ENCODE measurements at places on chromosomes 11 and 22.
A peak's percentile ranks its signal among the peaks of the same experiment; 100 is the strongest.

DNA sequence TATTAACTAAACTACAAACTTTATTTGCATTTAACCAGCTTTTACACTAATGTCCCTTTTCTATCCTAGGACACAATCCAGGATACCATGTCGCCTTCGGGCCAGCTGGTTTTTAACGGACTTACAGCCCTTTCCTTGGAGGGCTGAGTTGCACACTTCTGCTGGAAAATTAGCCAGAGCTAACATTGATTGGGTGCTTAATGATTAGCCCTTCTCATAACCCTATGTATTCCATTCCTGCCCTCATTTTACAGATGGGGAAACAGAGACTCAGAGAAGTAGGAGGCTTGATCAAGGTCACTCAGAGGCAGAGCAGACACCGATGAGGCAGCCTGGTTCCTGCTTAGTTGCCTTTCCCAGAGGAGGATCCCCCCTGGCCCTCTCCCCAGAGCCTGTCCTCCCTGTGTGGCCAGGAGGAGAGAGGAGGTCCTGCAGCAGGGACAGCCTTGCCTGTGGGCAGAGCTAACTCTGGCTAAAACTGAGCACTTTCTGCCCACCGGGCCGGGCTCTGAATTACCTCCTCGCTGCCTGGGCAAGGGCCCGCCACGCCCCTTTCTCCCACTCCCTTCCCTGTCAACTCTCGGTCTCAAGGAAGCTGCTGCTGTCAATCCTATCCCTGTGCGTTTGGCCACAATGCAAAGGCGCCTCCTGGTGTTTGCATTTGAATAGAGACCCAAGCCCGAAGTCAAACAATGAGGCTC, 59.6 kb upstream of the PAX6 start:
- DNase-seq = peak; percentile 26

DNA sequence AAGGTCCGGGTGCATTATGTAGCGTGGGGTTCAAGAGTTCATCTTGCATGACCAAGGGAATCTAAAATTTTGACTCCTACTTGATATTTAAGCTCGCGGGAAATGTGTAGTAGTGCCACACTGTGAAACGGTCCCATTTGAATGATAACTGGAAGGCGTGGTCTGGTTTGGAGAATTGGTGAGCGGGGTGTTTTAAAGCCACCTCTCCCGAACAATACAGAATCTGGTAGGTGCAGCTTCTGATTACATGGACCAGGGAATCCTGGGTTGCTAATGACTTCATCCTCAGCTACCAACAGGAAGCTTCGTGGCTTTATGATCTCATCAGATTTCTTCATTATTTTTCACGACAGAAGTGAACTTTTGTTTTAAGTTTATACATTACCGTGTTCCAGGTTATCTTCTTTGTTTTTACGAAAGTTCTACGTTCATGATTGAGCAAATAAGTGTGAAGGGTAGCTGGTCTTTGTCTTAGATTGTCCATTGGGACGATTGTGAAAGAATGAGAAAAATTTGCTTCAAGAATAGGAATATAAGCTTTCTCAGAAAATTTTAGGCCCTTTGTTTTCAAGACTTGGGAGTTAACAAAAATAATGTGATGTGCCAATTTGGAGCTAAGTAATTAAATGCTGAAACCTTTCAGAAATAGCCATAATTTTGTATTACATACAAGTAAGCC, 1.7 kb downstream of the QSER1 start:
- DNase-seq = no peak

- DNase-seq = no peak
Observed at GRCh38 chr11:1864231-1864630, 11.3 kb downstream of the LSP1 start.

DNA sequence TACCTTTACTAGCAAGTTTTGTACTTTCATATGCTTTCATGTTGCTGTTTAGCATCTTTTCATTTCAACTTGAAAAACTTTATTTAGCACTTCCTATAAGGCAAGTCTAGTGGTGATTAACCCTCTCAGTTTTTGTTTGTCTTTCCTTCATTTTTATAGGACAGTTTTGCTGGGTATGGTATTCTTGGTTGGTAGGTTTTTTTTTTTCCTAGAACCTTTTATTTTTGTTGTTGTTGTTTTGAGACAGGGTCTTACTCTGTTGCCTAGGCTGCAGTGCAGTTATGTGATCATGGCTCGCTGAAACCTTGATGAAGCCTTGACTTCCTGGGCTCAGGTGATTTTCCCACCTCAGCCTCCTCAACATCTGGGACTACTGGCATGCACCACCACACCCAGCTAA, 29.9 kb upstream of the SLC5A1 start:
- DNase-seq = no peak

DNA sequence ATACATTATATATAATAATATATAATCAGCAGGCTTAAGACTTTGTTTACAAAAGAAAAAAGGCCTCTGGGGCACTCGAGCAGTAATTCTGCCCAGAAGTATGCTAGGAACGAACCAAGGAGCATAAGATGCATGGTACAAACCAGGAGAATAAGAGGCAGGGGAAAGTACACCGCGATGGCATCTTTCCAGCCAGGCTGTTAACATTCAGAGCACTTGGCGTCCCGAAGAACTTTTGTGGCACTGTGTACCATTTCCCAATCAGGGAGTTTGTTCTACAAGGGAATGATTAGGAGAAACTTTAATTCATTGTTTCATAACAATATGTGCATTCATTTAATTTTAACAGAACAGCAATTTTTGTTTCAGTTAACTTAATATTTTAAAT, 125.1 kb downstream of the WT1 start:
- DNase-seq = no peak

DNA sequence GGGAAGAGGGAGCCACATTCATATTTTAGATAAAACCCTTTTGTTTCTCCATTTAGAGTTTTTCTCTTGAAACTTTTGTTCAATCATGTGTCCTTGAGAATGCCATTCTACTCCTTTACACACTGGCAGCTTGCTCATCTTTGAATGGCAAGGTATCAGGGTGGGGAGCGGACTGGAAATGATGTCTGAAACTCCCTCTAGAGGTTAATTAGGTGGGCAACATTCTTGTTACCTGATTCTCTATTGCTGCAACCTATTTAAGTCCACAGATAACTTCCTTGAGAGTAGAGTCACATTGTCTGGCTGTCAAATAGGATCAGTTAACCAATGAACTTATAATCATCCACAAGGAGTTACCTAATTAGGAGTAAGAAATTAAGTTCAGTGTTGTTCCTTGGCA, 533.6 kb upstream of the API5 start:
- DNase-seq = no peak

DNA sequence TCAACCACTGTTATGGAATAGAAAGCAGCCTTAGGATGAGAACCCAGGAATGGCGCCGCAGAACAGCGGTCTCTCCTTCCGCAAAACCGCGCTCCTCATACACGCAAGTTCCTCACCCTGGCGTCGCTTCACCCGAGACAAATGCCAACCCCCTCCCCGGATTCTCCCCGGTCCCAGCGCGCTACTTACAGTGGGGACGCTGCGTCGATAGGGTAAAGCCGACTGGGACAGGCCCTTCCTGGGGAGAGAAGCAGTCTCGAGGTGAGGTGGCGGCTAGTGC, 287 bp downstream of the RPS13 start:
- no peak for DNase-seq

DNA sequence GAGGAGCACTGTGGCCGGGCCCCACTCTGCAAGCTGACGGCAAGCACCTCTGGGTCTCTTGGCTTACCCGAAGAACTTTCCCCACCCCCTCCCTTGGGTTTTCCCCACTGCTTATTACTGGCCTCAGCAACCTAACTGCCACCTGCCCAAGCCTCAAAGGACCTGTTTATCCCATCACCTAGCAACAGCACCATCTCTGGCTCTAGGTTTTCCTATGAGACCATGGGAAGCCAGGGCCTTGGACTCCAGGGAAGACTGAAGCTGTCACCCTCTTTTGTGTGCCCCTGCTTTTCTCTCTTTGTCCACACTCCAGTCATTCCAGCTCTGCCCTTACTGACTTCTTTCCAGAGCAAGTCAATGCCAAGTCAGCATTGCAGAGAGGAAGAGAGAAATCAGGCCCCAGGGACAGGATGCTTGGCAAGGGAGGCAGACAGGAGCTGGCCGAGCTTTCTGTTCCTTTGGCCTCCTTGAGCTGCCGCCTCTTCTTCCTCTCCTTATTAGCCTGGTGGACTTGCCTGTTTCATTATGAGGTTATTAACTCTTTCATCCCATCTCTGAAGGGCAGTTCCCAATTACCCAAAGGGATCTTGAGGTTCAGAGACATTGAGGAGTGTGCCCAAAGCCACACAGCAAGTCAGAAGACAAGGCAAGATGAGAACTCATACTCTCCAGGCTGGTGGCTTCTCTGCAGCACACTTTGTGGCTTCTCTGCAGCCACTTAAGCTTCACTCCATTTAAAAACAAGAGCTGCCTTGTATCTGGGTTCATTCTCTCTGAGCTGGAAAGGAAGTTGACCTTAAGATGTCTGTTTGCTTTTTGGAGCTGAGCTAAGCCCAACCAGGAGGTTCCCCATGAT, at the start of gene SMIM35:
Gene SMIM35, minus strand, starts transcription at position 51 of the 856 bp plus-strand sequence. CDS start 206 bp downstream, outside the sequence.
- DNase-seq = no peak

DNA sequence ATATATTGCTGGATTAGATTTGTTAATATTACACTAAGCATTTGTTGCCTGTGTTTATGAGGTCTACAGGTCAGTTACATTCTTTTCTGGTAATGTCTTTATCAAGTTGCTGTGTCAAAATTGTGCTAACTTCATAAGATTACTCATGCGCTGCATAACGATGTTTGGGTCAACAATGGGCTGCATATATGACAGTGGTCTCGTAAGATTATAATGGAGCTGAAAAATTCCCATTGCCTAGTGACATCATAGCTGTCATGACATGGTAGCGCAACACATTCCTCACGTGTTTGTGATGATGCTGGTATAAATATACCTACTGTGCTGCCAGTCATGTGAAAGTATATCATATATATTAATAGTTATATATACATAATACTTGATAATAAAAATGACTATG, 34.2 kb downstream of the POLD3 start:
- DNase-seq = no peak

DNA sequence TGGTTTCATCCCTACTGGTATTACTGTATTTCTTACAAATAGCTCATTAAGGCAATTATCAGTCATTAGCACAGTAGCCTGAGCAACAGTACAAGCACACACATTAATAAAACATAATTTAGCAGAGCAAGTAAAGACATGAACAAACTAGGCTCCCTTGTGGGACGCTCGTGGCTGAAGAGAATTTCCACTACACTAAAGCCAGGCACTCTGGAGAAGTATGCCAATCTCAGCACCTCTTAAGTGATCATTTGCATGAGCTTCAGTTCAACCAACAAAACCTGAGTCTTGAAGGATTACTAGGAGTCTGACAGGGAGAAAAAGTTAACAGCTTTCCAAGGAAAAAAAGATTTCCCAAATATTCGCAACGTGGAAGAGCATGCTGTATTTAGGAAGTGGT, 109.1 kb downstream of the LARGE1 start:
- no peak for DNase-seq

GRCh38 chr11:10487002-10487647, 32.1 kb downstream of the AMPD3 start:
- DNase-seq = no peak

GRCh38 chr11:134142536-134142935, 73.7 kb downstream of the JAM3 start:
- no peak for DNase-seq

- DNase-seq = no peak
Observed at GRCh38 chr11:78241475-78241874, 52.8 kb downstream of the USP35 start.

- no peak for DNase-seq
Observed at GRCh38 chr11:75743711-75744563, 24.6 kb upstream of the DGAT2 start.

GRCh38 chr11:11366793-11367192, 13.7 kb upstream of the CSNK2A3 start:
- no peak for DNase-seq

GRCh38 chr11:34905666-34906065, 10.5 kb downstream of the APIP start:
- no peak for DNase-seq

GRCh38 chr11:15599376-15599775, 484.7 kb downstream of the INSC start:
- DNase-seq = no peak

DNA sequence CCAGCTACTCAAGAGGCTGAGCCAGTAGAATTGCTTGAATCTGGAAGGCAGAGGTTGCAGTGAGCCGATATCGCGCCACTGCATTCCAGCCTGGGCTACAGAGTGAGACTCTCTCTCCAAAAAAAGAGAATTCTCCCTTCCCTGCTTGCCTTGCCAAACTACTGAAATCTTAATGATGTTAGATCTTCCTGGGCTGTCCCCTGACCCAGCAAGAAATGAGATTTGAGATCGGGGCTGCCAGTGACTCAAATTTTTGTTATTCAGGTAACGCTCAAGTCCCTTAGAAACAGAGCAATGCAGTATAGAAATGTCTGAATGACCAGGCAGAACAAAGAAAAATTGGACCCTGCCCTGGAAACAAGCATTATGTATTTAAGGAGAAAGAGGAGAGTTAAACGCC, 4.0 kb upstream of the RBFOX2 start:
- DNase-seq = no peak

DNA sequence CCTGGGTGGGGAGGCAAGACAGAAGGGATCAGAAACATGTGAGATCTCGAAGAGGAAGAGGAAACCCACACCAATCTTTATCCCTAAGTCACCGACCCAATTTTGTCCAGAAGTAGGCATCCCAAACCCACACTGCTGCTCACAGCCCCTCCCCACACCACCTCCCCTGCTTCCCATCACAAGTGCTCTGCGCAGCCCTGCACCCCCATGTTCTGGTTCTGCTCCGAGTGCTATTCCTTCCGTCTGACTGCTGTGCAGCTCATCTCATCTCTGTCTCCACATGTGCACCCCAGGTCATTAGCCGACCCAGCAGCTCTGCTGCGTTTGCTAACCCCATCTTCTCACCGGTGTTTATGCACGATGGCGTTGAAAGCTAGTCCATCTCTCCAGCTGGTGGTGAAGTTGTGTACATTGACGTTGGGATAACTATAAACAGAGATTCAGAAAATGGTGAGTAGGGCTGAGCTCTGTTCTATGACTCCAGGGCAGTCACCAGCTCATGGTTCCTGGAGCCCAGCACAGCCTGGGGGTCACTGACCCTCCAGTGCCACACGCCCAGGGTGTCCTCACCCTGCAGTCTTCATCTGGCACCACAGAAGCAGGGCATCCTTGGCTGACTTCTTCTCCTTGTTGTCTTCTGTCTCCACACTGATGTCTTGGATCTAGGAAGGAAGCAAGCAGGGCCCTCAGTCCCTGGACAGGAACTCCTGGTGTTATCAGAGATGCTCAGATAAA, 15.1 kb downstream of the SPTBN2 start:
- DNase-seq = no peak

DNA sequence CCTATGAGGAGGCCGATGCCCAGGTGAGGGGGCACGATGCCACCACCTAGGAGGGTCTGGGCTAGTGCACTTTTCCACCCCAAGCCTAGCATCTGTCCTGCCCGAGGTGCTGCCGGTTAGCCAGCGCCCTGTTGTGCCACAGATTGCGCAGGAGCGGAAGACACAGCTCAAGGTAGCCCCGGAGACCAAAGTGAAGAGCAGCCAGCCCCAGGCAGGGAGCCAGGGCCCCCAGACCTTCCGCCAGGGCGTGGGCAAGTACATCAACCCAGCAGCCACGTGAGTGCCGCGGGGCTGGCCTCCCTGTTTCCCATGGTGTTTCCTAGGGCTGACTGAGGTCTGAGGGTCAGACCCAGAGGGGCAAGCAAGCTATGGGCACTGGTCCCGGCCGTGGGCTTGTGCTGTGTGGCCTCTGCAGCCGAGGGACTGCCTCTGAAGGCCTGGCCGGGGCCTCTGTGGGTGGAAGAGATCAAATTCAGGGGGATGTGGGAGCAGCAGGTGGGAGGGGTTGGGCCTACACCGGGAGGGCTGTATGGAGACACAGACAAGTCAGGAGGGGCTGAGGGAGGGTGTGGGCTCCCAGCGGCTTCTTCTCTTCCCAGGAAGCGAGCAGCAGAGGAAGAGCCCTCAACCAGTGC, 29.1 kb downstream of the PPIL2 start:
- DNase-seq = no peak

Measured in LNCaP clone FGC (cell line).